Suprapubic skin (tissue), 4 donors: ENCODE measurements at places on chromosomes 6 and 20.

- no peak for DNase-seq
- no peak overlapping the region for H3K27ac ChIP-seq
- H3K36me3 ChIP-seq = no peaks in the 10 kb centered on the region
- no peaks in the 10 kb centered on the region for H3K27me3 ChIP-seq
Observed at GRCh38 chr6:5334341-5334740, 73.0 kb downstream of the FARS2 start.

DNA sequence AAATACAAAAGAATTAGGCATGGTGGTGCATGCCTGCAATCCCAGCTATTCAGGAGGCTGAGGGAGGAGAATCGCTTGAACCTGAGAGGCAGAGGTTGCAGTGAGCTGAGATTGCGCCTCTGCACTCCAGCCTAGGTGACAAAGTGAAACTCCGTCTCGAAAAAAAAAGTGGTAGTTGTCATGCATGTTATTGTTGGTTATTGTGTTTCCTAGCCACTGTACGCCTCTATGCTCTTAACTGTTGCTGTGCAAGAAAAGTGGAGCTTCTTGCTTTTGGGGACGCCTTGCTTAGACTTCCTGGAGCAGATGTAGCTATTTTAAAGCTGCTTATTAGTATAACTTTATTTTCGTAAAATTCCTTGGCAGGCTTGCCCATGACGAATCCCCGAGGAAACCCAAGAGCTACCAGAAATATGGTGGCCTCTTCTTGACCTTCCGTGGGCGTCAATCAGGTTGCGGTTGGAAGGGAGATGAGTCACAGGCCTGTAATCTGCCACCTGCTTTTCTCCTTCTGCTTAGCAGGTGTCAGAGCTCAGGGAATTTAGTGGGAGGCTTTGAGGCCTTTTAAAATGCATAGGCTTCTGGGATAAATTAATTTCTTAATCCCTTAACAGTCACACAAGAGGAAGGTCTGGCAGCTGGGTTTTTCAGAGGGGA is 17.3 kb downstream of the GABRR2 start:
- no peak overlapping the region for H3K27ac ChIP-seq
- H3K36me3 ChIP-seq = no peaks in the 10 kb centered on the region
- H3K4me3 ChIP-seq = no peak overlapping the region
- H3K4me1 ChIP-seq = peaks cover 16% of the 10 kb centered on the region
- no peaks in the 10 kb centered on the region for H3K27me3 ChIP-seq

- H3K27ac ChIP-seq = peak overlapping the region; percentile 25
- H3K36me3 ChIP-seq = no peaks in the 10 kb centered on the region
- no peak for DNase-seq
- H3K27me3 ChIP-seq = no peaks in the 10 kb centered on the region
Observed at GRCh38 chr6:125802943-125803377, 12.2 kb downstream of the NCOA7 start.

DNA sequence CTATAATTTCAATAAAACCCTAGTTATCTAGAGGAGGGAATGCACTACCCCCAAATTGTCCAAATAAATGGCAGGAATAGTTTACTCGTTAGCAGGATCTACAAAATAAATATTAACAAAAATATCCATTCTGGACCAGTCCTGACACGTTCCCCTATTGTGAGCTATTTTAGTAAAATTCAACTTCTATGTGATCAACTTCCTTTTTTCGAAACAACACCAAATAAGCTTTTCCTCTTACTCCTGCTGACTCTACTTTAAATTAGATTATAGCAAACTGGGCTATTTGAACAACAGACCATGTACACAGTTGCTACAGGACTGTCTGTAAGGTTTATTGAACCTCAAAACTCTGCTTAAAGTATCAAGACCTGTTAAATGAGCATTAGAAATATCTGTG is 154.3 kb downstream of the IPCEF1 start:
- no peak overlapping the region for H3K4me3 ChIP-seq
- H3K4me1 ChIP-seq = no peaks in the 10 kb centered on the region
- no peaks in the 10 kb centered on the region for H3K27me3 ChIP-seq
- DNase-seq = no peak
- no peak overlapping the region for H3K27ac ChIP-seq

- H3K27ac ChIP-seq = no peak overlapping the region
- H3K4me1 ChIP-seq = no peaks in the 10 kb centered on the region
- no peak for DNase-seq
- H3K4me3 ChIP-seq = no peak overlapping the region
- no peaks in the 10 kb centered on the region for H3K27me3 ChIP-seq
Observed at GRCh38 chr6:107192830-107193229, 77.5 kb upstream of the BEND3 start.

GRCh38 chr6:53142810-53143209 is 5.8 kb downstream of the GCM1 start:
- no peaks in the 10 kb centered on the region for H3K27me3 ChIP-seq
- H3K27ac ChIP-seq = no peak overlapping the region
- H3K36me3 ChIP-seq = no peaks in the 10 kb centered on the region
- H3K4me1 ChIP-seq = no peaks in the 10 kb centered on the region
- no peak overlapping the region for H3K4me3 ChIP-seq
- no peak for DNase-seq

- H3K4me1 ChIP-seq = peaks cover 25% of the 10 kb centered on the region
- peaks cover 16% of the 10 kb centered on the region for H3K36me3 ChIP-seq
- peak overlapping the region; percentile 80 for H3K4me3 ChIP-seq
- H3K27me3 ChIP-seq = no peaks in the 10 kb centered on the region
- DNase-seq = peak; percentile 75
Observed at GRCh38 chr6:17600527-17601385, 654 bp downstream of the FAM8A1 start.

DNA sequence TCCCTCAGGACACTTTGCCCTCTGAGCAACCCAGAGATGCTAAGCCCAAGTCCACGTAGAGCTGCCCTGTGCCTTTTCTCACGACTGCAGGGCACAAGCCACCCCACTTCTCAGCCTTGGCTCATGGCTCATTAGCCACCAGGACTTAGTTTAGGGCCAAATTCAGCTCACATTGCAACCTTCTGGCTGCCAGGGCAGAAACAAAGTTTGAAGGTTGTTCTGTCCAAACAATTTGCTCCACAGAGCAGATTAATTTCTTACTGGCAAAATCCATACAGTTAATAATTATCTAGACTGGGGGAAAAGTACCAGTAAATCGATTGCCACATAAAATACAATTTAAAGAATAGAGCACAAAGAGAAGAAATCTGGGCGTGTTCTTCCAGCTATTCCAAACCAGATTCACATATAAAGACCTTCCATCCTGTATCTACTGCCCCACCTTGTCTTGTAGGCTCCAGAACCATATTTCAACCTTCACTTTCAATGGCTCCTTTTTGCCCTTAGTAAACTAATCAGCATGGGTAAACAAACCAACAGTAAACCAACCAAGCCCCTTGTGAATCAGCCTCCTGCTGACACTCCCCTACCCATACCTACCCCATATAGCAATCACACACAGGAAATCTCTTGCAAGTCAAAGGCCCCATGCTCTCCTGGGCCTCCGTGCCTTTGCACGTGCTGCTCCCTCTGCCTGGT is 101.9 kb downstream of the QRSL1 start:
- no peak overlapping the region for H3K4me3 ChIP-seq
- DNase-seq = no peak
- H3K4me1 ChIP-seq = peaks cover 9% of the 10 kb centered on the region
- H3K27ac ChIP-seq = no peak overlapping the region
- no peaks in the 10 kb centered on the region for H3K36me3 ChIP-seq
- H3K27me3 ChIP-seq = no peaks in the 10 kb centered on the region

GRCh38 chr20:49729780-49730179 is 16.1 kb upstream of the B4GALT5 start:
- no peak overlapping the region for H3K27ac ChIP-seq
- no peaks in the 10 kb centered on the region for H3K36me3 ChIP-seq
- peaks cover 3% of the 10 kb centered on the region for H3K4me1 ChIP-seq
- DNase-seq = no peak
- no peaks in the 10 kb centered on the region for H3K27me3 ChIP-seq
